Regular cardiac myocyte (primary cell): ENCODE measurements at places on chromosomes 5 and 9. TPM values are rescaled to one million over a fixed set of nuclear protein-coding genes. Genes with fewer than 3 reads are reported as not detected.

The PCDHB12 gene
- under 0.01 and 0.28 TPM in 2 replicates for total RNA-seq

The STC2 gene
- total RNA-seq, result 449 and 1,347 TPM in 2 replicates

The ALAD gene
- 20.5 and 29.6 TPM in 2 replicates for total RNA-seq

The GARIN3 gene
- total RNA-seq, result not detected in 2 replicates

The HMGCS1 gene
- total RNA-seq, result 28.8 and 29.5 TPM in 2 replicates

The BHMT gene
- under 0.01 TPM in 1 of 2 replicates, not detected in the other for total RNA-seq

The NR2F1-AS1 gene
- total RNA-seq, result 19.7 and 20.3 TPM in 2 replicates

The NR4A3 gene
- 0.58 and 3.7 TPM in 2 replicates for total RNA-seq

The OR1J2 gene
- 0.28 TPM in 1 of 2 replicates, not detected in the other for total RNA-seq

The SERF1A gene
- 7.0 and 8.8 TPM in 2 replicates for total RNA-seq

The SLC45A2 gene
- 0.28 TPM in 1 of 2 replicates, not detected in the other for total RNA-seq
